ENCODE measurements at places on chromosomes 4 and X.

DNA sequence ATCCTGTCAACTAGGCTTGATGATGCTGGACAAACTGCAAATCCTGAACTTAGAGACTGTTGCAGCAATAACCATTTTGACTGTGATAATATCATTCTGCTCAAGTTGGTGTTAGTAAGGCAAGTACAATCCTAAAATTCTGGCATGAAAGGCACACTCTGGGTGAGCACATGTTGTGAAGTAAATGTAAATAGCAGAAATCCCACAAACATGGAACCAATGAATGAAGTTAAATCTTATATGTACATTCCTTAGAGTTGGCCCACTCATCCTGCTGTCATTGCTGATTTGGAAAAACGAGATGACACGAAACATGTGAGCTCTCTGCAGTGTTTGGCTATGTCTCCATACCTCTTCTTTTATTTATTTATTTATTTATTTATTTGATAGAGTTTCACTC lies 21.0 kb downstream of the RBM47 start:
- no peak for DNase-seq

DNA sequence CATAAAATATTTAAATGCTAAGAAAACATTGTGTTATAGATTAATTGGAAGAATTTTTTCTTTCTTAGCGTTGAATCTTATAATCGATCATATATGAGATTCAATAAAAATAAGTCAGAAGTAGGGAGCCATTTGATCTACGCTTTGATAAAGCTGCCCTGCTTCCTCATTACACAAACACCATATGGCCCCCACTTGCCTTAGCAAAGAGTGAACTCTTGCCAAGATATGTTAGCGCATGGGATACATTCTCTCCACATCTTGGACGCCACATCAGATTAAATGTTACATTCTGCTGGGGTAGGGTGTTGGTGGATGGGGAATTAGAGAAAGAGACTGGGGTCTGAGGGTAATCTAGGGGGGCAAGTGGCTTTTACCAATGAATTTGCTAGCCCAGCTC lies 207.7 kb upstream of the MID1 start:
- DNase-seq: no peak

DNA sequence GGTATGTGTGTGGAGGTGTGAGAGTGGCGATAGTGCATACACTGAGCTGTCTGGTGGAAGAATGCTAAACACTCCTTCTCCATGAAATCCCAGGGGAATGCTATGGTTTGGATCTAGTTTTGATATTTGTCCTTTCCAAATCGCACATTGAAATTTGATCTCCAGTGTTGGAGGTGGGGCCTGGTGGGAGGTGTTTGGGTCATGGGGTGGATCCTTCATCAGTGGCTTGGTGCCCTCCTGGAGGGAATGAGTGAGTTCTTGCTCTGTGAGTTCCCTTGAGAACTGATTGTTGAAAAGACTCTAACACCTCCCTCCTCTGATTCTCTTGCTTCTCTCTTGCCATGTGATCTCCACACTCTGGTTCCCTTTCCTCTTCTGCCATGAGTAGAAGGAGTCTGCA lies 114.1 kb upstream of the HHIP start:
- DNase-seq: no peak

DNA sequence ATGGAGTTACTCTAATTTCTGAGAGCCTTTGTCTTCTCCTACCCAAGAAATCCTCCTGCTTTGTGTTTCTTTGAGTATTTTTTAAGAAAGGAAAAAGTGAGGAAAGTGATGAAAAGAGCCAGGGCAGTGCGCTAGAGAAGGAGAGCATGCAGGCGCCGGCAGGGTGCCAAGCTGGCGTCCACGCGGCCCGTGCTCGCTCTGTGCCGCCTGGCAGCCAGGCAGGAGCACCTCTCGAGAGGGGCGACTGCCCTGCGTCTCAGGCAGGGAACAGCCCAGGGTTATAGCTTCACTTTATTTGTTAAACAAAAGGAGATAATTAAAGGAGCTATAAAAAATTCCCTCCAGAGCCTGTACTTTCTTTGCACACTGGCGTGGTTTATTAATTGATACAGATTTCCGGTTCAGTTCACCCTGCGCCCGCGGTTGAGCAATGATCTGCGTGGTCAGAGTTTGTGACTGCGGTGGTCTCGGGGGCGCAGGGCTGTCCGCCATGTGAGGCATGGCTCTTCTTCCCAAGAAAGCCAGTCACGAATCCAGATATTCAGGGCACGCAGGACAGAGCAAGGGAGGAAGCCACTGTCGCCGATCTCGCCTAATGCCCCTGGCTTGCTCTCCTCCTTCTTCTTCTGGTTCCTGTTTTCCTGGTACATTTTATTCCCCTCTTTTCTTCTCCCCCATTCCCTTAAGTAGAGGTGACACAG lies 110.8 kb upstream of the PAQR3 start:
- DNase-seq: no peak

- no peak for DNase-seq
Observed at GRCh38 chrX:105910563-105911105, 88.3 kb downstream of the NRK start.

DNA sequence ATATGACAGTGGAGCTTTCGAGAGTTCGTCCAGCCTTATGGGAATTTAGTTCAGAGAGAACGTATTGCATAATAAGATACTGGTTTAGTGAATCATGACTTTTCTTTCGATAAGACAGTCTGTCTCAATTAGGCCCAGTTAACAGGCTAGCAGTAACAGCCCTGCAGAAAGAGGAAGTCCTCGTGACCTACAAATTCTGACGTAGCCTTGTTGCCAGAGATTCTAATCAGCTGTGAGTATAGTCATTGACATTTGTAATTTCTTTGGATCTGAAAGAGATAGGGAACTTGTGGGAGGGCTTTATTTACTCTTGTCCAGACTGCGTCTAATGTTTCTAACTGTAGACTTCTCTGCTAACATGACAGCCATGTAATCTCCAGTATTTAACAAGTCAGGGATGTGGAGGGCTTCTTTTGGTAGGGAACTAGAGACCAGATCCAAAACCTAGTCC lies 15.8 kb downstream of the ART3 start:
- DNase-seq: peak; percentile 91

DNA sequence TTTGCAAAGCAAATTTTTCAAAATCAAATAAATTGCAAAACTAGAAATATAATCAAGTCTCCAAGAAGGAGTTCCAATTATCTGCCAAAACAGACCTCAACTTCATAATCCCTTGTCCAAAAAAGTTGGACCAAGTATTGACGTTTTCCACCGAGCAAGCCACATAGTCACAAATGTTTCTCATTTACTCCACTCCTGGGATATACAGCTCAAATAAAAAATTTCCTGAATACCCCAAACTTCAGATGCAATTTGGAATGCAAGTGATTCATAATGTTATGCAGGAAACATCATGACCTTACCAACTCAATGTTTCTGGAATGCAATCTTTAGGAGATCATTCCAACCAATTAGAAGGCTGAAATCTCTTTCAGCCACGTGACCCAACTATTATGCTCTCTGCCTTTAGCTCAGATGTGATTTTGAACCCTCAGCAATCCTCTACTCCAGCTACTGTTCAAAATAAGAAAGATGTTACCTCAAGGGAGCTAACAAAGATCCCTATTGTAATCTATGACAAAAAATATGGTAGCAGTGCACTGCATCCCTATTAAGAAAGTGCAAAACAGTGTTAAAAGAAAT lies 72.4 kb downstream of the PRDM5 start:
- peak; percentile 32 for DNase-seq

DNA sequence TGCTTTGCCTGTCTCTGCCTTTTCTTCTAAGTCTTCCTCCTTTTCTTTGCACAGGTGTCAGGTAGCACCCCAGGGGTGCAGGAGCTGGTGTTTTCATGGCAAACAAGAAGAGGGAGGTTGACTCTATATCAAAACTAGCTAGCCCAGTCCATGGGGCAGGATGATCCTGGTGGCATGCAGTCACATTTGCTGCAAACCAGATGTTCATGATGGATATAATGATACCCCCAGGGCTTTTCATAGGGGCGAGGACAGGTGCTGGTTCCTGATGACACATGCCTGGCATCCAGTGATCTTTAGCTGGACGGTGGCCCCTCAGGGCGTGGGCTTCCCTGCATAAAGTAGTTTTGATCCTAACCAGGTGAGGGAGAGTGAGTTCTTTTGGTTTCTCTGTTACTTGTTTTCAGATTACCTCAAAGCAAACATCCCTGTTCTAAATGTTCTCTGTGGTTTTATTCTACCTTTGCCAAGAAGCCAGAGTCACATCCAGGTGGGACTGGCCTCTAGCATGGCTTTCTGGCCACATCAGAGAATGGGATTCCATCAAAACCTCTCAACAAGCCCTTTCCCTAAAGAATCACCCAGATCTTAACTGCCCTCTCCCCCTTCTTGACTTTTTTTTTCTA lies 11.2 kb upstream of the UBA6 start:
- DNase-seq: no peak

- DNase-seq: no peak
Observed at GRCh38 chr4:14025111-14025510, 397.6 kb upstream of the BOD1L1 start.

DNA sequence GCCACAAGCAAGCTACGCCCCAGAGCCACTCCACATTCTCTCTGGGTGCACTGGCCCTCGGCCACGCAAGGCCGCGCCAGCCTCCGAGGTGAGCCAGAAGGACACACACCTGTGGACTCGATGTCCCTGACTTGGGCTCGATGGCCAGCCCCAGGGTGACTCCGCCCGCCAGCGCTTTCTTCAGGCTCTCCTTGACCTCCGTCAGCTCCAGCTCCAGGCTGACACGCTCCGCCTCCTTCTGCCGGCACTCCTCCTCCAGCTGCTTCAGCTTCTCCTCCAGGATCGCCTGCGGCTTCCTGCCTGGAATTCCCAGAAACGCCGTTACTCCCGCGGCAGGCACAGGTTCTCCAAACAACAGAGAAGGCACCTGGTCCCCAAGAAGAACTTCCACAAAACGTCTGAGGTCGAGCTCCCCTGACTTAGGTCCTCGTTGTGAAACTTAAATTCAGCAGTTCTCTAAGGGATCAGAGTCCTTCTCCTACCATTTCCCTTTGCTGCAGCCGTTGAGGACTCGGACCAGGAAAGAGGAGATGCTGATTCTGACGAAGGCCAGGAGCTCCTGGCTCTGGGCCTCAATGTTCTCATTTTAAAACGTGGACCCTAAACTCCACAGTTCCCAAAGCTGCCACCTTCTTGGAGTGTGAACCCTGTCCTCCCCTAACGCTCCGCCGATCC lies 166.8 kb downstream of the AFAP1 start:
- DNase-seq: no peak

DNA sequence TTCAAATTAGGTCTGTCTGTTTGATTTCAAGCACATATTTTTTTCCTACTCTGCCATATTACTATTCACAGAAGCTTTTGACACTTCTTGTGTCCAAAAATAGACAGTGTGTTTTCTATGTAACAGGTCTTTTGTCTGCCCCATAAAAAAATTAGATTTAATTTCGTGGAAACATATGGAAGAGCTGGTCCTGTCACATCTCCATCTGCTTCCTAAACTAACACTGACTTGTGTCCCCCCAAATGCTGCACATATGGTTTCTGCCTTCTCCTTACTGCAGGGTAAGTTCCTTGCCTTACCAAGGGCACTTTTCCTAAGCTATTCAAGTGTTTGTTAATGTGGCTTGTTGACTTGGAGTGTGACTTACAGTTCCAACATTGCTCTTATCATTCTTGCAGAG lies 340.7 kb upstream of the ARX start:
- no peak for DNase-seq

DNA sequence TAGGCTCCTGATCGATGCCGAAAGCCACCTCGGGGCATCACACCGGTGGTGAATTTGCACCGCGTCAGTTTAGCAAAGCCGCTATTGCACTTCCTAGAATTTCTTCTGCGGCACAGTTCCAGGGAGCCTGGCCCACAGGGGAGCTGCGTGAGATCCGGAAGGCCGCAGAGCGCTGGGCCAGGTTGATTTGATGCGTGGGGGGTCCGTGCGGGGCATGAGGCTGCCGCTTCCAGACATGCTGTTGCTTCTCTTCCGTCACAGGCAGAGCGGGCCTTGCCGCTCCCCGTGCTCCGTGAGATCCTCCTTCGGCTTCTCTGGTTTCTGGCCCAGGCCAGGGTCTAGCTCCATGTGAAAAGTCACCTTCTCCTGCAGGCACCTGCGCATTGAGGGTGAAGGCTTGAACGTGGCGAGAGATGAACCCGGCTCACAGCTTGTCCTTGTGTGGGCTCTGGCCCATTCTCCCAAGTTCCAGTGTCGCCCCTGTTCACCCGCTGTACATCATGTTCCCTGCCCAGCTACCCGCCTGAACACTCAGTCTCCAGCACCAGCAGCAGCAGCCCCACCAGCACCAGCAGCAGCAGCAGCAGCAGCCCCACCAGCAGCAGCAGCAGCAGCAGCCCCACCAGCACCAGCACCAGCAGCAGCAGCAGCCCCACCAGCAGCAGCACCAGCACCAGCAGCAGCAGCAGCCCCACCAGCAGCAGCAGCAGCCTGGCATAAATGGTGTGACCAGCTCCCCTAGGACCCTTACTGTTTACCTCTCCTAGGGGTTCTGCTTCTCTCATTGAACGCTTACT lies 131.2 kb downstream of the TRIML1 start:
- DNase-seq: no peak

DNA sequence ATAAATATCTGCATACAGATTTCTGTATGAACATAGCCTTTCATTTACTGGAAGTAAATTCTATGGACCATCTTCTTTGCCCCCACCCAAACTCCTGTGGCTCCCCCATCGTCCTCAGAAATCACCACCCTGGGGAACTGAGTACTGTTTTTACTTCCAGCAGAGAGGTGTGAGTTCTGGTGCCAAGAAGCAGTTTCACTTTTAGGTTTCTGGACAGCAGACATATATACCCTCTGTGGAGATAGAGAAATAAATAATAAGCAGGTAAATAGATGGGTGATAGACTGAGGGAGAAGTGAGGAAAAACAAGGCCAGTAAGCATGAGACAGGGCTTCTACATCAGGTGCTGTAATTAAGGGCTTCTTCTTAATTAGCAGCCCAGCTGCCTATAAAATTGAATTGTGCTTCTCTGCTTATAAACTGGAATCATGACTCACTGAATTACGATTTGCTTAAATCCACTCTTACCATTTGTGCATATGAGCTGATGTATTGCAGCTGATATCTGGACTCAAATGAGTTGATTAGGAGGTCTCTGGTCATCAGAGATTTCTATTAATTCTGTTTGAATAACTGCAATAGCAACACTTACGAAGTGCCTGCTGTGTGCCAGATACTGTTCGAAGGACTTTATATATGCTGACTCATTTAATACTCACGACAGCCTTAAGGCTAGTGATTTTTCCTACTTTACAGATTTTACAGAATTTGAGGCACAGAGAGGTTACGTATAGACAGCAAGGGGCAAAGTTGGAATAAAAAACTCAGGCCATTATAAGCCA lies 60.8 kb upstream of the DHX15 start:
- no peak for DNase-seq

DNA sequence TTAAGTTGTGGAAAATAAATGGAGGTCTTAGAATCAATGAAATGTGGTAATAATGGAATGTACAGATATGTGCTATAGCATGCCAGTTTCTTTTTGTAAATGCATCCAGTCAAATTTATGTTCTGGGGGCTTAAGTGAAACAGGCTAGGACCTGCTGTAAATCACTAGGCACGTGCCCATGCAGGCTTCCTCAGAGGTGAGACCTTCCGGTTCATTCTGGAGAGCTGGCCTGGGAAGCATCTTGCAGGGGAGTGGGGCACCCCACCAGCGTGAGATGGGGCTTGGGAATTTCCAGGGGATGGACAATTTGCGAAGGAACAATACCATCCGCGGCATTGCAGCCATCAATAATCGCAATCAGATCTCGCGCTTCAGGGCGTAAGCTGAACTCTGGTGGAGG lies 80.1 kb downstream of the SORCS2 start:
- DNase-seq: no peak

GRCh38 chr4:146582864-146583263 lies 55.8 kb upstream of the POU4F2 start:
- no peak for DNase-seq

- DNase-seq: no peak
Observed at GRCh38 chrX:143486105-143486504, 31.2 kb downstream of the SPANXN3 start.
